ENCODE measurements at places on chromosomes 7 and 10. TPM values are rescaled to one million over a fixed set of nuclear protein-coding genes. Genes with fewer than 3 reads are reported as not detected.

Gene SFTPA2
- 0.25 TPM for total RNA-seq

Gene SPACDR
- 0.25 TPM for total RNA-seq

Gene NUTM2B
- 0.74 TPM for total RNA-seq

Gene ADIRF
- 0.98 TPM for total RNA-seq

Gene SERPINE1
- 0.74 TPM for total RNA-seq

Gene RTKN2
- total RNA-seq = 3.7 TPM

Gene OR13A1
- total RNA-seq = not detected

Gene ARL5B
- total RNA-seq = 54.3 TPM

Gene PAPSS2
- 3.0 TPM for total RNA-seq

Gene H2BK1
- total RNA-seq = not detected

Gene PPRC1
- 8.4 TPM for total RNA-seq

Gene PTER
- total RNA-seq = 1.7 TPM

Gene NPFFR1
- 1.5 TPM for total RNA-seq

Gene SPDYE9
- 0.49 TPM for total RNA-seq

Gene RABGEF1
- total RNA-seq = 32.5 TPM

Gene TMEM196
- 12.0 TPM for total RNA-seq

Gene WDFY4
- 0.49 TPM for total RNA-seq

Gene PCDH15
- 6.1 TPM for total RNA-seq

Gene BCAP29
- 35.7 TPM for total RNA-seq

Gene TSC22D4
- 8.4 TPM for total RNA-seq

Gene DGKB
- 3.9 TPM for total RNA-seq

Gene NACAD
- total RNA-seq = 8.9 TPM

Gene ZNF804B
- 4.7 TPM for total RNA-seq

Gene TCAF2
- 0.49 TPM for total RNA-seq

Gene CALHM1
- total RNA-seq = not detected

Gene CCDC7
- 64.4 TPM for total RNA-seq

Gene MYO3A
- 2.2 TPM for total RNA-seq

Gene NPSR1
- total RNA-seq = not detected

Gene SEMA3D
- 2.0 TPM for total RNA-seq

Gene CADPS2
- 3.2 TPM for total RNA-seq

Gene C10orf90
- total RNA-seq = 0.49 TPM

Gene PIK3AP1
- 1.5 TPM for total RNA-seq

Gene STN1
- total RNA-seq = 4.9 TPM

Gene GSTK1
- 36.9 TPM for total RNA-seq

Gene RAPGEF5
- 64.7 TPM for total RNA-seq

Gene PON3
- under 0.01 TPM for total RNA-seq

Gene UCN3
- total RNA-seq = not detected

Gene PAX4
- total RNA-seq = not detected

Gene PRLHR
- 2.0 TPM for total RNA-seq
